ENCODE measurements at places on chromosomes 13 and 19.

DNA sequence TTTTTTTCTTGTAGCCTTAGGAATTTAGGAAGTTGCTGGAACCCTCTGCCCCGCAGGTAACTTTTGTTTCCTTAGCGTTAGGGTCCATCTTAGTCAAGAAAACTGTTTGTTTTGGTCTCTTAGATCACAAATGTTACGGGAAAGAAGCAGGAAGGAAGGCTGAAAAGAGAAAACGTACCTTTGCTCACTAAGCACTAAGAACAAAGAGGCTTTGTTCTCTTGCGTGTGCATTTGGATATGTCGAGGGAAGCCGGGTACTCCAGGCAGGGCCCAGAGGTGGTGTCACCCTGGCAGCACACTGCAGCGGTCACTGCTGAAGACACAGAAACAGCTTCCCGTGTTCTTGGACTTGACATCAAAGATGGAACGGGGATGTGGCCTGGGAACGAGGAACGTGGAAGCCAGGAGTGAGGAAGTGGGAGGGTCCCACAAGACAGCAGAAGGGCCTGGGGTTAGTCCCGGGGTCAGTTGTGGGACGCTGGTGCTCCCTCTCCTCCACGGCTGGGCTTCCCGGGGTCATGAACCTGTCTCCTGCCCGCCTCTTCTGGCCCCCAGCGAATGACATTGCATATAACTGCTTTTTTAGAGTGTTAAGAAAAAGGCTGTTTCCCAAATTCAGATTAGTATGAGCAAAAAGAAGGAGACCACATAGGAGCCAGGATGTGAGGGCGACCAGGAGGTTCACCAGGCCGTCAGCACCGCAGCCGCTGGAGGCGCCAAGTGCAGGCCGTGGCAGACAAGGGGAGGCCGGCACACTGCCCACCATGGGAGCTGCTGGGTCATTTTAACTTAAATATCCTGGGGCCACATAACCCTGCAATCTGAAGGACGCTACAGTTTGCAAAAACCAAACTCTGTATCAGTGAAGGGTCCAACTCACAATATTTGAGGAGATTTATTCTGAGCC is 31.6 kb downstream of the ATP11A start:
- DNase-seq = no peak

DNA sequence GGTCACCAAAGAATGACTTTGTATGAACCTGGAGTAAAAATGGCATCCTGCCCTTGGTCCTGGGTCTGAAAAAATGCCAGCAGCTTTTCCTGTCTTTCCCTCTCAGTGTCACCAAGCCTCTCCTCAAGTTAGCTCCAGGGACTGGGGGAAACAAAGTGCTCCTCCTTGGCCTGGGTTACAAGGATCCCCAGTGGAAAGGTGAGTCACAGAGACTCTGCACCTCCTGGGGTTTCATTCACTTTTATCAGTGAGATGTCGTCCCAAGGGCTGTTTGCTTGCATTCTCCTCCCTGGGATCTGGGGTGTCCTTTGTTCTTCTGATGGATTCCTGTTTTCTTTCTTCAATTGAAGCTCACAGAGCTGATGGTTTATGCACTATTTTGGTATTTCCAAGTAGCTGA is 93.2 kb upstream of the CSNK1A1L start:
- no peak for DNase-seq

- DNase-seq = peak; percentile 31
These were observed 209.3 kb downstream of the KCNRG start for GRCh38 chr13:50224534-50224933.

GRCh38 chr13:79915114-79915811 is 425.7 kb downstream of the SPRY2 start:
- DNase-seq = no peak

GRCh38 chr13:109990296-109990695 is 203.9 kb upstream of the IRS2 start:
- no peak for DNase-seq

DNA sequence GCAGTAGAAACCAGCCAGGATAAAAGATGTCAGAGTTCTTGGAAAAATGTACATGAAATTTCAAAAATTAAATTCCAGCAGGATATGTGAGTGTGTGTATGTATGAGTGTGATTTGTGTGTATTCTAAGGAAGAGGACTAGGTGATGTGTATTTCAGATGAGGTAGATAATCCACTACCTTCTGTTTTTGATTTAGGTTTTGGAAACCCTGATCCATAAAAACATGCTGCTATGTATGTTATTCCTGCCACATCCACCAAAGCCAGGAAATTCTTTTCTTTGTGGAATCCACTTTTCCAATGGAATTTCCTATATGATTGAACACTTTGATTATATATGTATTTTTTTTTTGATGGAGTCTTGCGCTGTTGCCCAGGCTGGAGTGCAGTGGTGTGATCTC is 276.9 kb downstream of the UQCRFS1 start:
- DNase-seq = no peak

DNA sequence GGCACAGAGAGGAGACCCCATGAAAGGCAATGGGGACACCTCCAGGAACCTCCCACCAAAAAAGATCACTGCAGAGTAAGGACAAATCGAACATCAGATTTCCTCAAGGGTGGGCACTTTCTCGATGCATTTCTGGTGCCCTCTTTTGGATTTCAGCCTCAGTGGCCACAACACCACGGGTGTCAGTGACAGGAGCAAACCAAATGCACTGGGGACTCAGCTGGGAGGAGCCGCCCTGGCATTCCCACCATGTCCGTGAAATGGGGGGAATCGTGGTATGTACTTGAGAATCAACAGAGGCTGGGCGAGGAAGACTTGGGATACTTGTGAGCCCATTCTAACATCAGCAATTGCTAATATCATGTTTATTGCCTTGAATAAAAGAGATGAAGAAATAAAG is 16.3 kb downstream of the FAM187B start:
- DNase-seq = no peak

DNA sequence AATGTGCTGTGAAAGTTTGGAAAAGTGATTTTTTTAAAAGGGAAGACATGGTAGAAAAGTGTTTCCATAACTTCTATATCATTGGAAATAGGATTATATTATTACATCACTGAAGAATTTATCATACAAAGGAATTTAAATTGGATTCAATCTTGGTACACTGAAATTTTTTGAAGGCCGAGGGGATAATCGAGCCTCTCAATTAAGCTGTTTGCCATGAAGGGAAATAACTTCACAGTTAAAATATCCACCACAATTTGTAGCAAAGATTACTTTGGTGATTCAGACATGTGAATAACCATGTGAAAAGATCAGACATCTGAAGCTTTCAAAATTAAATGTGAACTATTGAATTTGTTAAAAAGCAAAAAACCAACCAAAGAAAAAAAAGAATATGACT is 215.3 kb downstream of the KLF5 start:
- peak; percentile 71 for DNase-seq

DNA sequence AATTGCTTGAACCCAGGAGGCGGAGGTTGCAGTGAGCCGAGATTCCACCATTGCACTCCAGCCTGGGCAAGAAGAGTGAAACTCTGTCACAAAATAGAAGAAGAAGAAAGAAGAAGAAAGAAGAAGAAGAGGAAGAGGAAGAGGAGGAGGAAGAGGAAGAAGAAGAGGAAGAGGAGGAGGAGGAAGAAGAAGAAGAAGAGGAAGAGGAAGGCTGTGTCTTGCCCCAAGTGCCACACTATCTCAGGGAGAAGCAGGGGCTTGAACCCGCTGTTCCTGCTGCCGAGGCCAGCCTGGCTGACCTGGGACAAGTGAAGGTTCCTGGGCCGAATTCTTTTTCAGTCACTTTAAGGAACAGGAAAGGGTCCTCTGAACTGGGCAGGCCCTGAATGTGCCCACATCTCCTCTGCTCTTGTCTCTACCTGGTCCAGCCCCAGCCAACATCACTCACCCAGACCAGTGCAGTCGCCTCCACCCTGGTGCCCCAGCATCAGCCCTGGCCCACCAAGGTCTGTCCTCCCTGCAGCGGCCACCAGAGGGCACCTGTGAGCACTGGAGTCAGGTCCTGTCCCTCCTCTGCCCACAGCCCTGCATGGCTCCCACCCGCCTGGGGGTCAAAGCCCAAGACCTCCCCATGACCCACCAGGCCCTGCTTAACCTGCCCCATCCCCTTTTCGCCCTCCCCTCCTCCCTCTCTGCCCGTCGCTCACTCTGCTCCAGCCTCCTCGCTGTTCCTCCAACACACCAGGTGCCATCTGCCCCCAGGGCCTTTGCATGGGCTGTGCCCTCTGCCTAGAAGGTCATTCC is 20.0 kb downstream of the TICAM1 start:
- DNase-seq = no peak

DNA sequence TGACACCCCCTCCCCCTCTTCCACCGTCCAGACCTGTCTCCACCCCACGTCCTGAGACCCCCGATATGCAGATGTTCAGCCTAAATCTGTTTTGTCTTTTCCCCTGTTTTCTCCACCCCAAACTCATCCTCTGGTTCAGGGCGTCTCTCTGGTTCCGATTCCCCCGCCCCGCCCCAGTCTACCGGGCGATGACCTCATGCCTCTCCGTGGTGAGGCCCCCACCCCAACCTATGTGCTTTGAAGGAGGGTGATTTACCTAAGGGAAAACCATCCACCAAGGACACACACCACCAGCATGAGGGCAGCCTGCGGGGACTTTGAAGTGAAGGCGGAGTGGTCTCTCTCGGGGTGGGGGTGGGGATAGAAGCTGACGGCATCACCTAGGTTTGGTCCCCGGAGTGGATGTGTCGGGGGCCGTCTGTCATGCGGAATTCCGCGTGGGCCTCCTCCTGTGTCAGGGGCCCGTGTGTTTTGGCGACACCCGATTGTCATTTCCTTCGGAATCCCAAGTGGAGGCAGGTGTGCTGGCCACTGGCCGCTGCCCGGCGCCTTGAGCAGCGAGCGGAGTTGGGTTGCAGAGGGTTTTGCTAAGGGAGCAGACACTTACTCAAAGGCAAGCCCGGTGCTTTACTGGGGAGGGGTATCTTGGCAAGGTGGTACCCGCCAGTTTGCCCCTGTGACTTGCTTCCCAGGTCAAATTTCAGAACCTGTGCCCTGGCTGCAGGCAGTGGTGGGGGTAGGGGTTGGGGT is 1.4 kb downstream of the FZR1 start:
- no peak for DNase-seq

- no peak for DNase-seq
These were observed 2227.9 kb upstream of the PCDH20 start for GRCh38 chr13:63643543-63643942.

DNA sequence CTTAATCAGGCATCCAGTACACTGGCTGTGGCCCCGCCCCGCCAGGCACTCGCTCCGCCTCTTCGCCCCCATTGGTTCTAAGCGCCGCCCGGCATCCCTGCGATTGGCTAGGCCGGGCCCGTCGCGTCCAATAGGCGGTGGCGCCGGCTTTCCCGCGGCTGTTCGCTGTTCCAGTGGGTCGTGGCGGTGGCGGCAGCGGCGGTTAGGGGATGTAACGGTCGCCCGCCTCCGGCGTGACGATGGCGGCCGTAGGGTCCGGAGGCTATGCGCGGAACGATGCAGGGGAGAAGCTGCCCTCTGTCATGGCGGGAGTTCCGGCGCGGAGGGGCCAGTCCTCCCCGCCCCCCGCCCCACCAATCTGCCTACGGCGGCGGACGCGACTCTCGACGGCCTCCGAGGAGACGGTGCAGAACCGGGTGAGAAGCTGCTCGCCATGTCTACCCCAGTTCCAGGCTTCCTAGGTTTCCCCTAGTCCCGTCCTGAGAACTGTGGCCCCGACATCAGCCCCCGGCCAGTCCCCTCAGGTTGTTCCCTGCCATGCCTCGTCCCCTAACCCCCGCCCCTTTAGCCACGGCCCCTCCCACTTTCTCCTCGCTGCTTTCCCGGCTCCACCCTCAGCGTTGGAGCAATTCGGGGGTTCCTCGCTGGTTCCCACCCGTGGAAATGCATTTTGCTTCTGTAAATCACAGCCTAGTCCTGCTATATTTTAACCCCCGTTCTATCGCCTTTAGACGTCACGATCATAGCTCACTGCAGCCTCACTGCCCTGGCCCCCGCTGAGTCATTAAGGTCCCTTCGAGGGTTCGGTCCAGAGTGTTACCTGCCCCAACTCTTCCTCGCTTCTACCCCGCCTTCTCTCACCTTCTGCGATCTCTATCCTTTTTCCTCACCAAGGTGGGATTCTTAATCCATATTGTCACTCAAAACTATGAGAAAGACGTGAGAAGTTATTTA is at the start of gene WDR62:
Gene WDR62 (plus strand): TSS at position 165 of the 954 bp plus-strand sequence. CDS start 75 bp downstream, at position 240.
- DNase-seq = no peak

DNA sequence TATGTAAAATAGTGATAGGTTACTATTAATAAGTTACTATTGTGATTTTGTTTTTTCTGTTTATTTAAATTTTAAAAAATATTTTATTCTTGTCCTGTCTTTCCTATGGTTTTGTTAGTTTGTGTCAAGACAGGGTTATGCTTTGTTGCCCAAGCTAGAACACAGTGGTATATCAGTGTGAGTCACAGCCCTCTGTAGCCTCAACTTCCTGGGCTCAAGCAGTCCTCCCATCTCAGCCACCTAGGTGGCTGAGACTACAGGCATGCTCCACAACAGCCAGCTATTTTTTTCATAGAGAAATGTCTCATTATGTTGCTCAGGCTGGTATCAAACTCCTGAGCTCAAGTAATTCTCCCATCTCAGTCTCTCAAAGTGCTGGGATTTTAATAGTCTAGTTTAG is 99.5 kb downstream of the ZNF675 start:
- no peak for DNase-seq

GRCh38 chr13:20132052-20132634 is 28.7 kb downstream of the GJA3 start:
- no peak for DNase-seq

DNA sequence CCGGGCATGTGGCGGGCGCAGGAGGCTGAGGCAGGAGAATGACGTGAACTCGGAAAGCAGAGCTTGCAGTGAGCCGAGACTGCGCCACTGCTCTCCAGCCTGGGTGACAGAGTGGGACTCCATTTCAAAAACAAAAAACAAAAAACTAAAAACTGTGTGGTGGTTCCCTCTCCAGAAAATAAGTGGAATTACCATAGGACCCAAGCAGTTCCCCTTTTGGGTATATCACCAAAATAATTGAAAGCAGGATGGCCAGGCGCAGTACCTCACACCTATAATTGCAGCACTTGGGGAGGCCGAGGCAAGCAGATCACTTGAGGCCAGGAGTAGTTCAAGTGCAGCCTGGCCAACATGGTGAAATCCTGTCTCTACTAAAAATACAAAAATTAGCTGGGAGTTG is 15.7 kb upstream of the LDLR start:
- DNase-seq = no peak

DNA sequence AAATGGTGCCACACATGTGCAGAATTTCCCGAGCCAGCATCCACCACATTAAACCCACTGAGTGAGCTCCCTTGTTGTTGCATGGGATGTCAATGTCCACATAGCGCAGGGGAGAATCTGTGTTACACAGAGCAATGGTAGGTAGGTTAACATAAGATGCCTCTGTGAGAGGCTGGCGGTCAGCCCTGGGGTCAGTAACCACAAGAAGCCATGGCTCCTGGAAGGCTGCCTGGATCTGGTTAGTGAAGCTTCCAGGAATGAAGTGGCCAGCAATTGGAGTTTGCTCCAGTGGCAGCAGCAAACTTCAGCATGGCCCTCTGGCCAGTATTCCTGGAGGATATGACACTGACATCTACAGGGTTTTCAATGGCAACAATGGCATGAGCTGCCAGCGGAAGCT is 37.0 kb upstream of the PCDH9 start:
- DNase-seq = peak; percentile 72

DNA sequence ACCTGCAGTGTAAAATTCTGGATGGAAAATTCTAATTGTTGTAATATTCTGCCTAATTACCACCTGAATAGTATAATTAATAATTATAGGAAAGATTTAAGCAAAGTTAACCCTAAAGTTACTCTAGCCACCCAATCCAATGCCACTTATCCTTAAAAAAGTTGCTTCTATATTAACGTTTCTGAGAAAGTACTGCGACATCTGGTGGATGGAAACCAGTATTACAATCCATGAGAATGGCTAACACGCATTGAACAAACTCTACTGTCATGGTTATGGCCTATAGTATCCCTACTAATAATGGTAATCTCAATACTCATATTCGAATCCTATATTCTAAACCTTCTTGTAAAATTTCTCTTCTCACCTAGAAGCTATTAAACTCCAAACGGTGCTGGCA is 1551.8 kb downstream of the SLITRK1 start:
- no peak for DNase-seq

Data from astrocyte (in vitro differentiated cells and primary cell).